ENCODE measurements at places on chromosomes 5 and 9. TPM values are rescaled to one million over a fixed set of nuclear protein-coding genes. Genes with fewer than 3 reads are reported as not detected.

The TTF1 gene
- total RNA-seq: 4.9 TPM

The INSL6 gene
- total RNA-seq: not detected

GRCh38 chr5:55140908-55141665, 18.9 kb upstream of the GPX8 start:
- H3K27me3 ChIP-seq: no peaks in the 10 kb centered on the region
- no peak overlapping the region for H3K4me3 ChIP-seq
- no peak for DNase-seq
- no peak overlapping the region for H3K27ac ChIP-seq

GRCh38 chr9:91844190-91844589, 105.8 kb downstream of the ROR2 start:
- no peak for DNase-seq
- H3K27me3 ChIP-seq: no peaks in the 10 kb centered on the region
- H3K27ac ChIP-seq: peak overlapping the region; percentile 61
- H3K36me3 ChIP-seq: no peaks in the 10 kb centered on the region
- no peak overlapping the region for H3K4me3 ChIP-seq

- H3K27ac ChIP-seq: no peak overlapping the region
- no peaks in the 10 kb centered on the region for H3K27me3 ChIP-seq
- DNase-seq: no peak
- no peak overlapping the region for H3K4me3 ChIP-seq
Observed at GRCh38 chr9:99037769-99038483, 67.0 kb upstream of the TGFBR1 start.

The TMC1 gene
- not detected for total RNA-seq

- H3K27me3 ChIP-seq: no peaks in the 10 kb centered on the region
- no peaks in the 10 kb centered on the region for H3K36me3 ChIP-seq
- no peak overlapping the region for H3K27ac ChIP-seq
- DNase-seq: no peak
- H3K4me1 ChIP-seq: no peaks in the 10 kb centered on the region
Observed at GRCh38 chr9:7970681-7971330, 171.2 kb upstream of the DMAC1 start.

DNA sequence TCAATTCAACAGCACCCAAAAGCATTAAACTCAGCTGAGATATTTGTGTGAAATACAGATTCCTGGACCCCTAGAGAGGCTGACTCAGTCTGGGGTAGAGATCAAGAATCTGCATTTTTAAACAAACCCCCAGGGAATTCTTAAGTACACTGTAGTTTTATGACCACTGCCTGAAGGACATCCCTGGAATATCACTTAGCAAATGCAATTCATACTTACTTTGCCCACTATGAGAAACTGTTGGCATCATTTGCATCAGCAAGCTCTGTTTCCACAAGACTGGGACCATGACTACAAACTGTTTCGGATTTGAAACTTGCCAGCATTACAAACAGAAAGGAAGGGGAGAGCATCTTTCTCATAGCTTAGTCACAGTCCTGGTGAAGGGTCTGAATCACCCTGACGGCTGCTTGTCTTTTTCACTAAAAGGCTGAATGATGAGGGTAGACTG, 63.7 kb downstream of the MLLT3 start:
- H3K27ac ChIP-seq: no peak overlapping the region
- no peak for DNase-seq
- H3K4me1 ChIP-seq: peaks cover 30% of the 10 kb centered on the region
- H3K36me3 ChIP-seq: no peaks in the 10 kb centered on the region
- no peak overlapping the region for H3K4me3 ChIP-seq

GRCh38 chr9:20313415-20313814, 308.9 kb downstream of the MLLT3 start:
- H3K27ac ChIP-seq: no peak overlapping the region
- no peaks in the 10 kb centered on the region for H3K27me3 ChIP-seq
- no peak for DNase-seq
- no peaks in the 10 kb centered on the region for H3K4me1 ChIP-seq
- H3K36me3 ChIP-seq: no peaks in the 10 kb centered on the region

DNA sequence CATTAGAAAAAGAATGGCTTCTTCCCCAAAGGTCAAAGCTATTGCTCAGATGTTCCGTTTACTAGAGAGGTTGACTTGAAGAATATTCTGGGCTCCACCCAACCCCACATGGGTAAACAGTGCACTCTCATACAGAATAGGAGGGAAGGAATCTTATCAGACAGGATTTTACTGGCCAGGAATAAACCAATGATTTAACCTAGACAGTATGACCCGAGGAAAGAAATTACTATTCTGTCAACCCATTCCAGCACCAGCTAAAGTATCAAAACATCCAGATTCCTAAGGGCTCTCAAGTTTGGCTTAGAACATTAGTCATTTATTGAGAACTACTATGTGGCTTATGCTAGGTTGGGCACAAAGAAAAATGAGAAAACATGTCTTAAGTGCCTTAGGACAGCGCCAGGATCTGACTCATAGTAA, 493.6 kb upstream of the KLF4 start:
- no peak for DNase-seq
- no peak overlapping the region for H3K4me3 ChIP-seq
- H3K27me3 ChIP-seq: no peaks in the 10 kb centered on the region
- H3K36me3 ChIP-seq: no peaks in the 10 kb centered on the region

The SLC4A9 gene
- total RNA-seq: 0.25 TPM

The NIPAL4 gene
- total RNA-seq: 12.0 TPM

- no peak for DNase-seq
- no peak overlapping the region for H3K4me3 ChIP-seq
- H3K27me3 ChIP-seq: no peaks in the 10 kb centered on the region
- no peaks in the 10 kb centered on the region for H3K36me3 ChIP-seq
Observed at GRCh38 chr5:58263296-58263695, 196.6 kb downstream of the PLK2 start.

GRCh38 chr5:82222597-82223574, 55.3 kb downstream of the RPS23 start:
- H3K4me3 ChIP-seq: no peak overlapping the region
- H3K27me3 ChIP-seq: no peaks in the 10 kb centered on the region
- no peaks in the 10 kb centered on the region for H3K4me1 ChIP-seq

DNA sequence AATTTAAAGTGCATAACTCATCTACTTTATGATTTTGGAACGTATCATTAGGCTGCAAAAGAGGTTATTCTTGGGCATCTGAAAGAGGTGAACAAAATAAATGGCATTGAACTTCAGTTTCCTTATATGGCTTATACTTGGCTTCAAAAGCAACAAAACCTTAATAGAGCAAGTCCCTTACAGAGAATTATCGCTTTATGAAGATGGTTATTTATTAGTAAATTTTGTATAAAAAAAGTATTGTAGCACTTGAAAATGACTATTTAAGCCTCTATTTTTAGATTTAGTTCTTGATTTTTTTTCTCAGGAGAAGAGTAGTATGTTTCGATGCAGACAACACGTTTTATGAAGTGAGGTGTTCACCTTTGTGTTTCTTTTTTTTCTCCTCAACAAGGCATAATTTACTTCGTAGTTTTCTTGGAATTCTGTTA, 2.0 kb downstream of the ERBIN start:
- peak overlapping the region; percentile 95 for H3K27ac ChIP-seq
- H3K4me1 ChIP-seq: peaks cover 32% of the 10 kb centered on the region
- no peaks in the 10 kb centered on the region for H3K27me3 ChIP-seq
- H3K4me3 ChIP-seq: peak overlapping the region; percentile 88
- DNase-seq: no peak
- H3K36me3 ChIP-seq: no peaks in the 10 kb centered on the region

The FIBCD1 gene
- total RNA-seq: not detected

- no peak overlapping the region for H3K4me3 ChIP-seq
- H3K27ac ChIP-seq: no peak overlapping the region
Observed at GRCh38 chr5:96563816-96564215, 98.4 kb upstream of the CAST start.

- H3K4me1 ChIP-seq: peaks cover 6% of the 10 kb centered on the region
- DNase-seq: no peak
- no peaks in the 10 kb centered on the region for H3K27me3 ChIP-seq
- no peak overlapping the region for H3K27ac ChIP-seq
Observed at GRCh38 chr5:172339264-172340180, 56.0 kb upstream of the UBTD2 start.

GRCh38 chr9:108724652-108725051, 131.1 kb downstream of the ACTL7B start:
- DNase-seq: no peak
- H3K27ac ChIP-seq: no peak overlapping the region
- H3K4me1 ChIP-seq: no peaks in the 10 kb centered on the region
- H3K36me3 ChIP-seq: no peaks in the 10 kb centered on the region
- no peak overlapping the region for H3K4me3 ChIP-seq

DNA sequence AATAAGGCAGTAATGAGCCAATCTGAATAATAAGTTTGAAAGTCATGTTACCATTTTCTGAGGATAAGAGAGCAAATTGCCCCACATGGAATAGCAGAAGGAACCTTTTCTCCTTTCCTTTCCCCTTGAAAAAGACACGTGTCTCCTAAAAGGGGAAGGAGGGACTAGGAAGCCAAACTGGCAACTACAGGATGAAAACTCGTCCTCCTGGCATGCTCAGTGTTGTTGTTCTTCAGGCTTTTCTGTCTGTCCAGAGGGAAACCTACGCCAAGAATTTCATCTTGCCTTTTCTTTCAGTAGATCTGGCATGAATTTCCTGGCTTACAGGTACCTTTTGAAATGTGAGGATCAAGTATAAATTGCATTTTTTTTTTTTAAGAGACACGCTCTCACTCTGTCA, 355.9 kb upstream of the TLE4 start:
- no peak overlapping the region for H3K4me3 ChIP-seq
- no peaks in the 10 kb centered on the region for H3K27me3 ChIP-seq
- H3K4me1 ChIP-seq: no peaks in the 10 kb centered on the region
- H3K27ac ChIP-seq: no peak overlapping the region

The IFNB1 gene
- not detected for total RNA-seq

The ANKS6 gene
- 10.8 TPM for total RNA-seq

The TERT gene
- not detected for total RNA-seq

The OGN gene
- 11.5 TPM for total RNA-seq

DNA sequence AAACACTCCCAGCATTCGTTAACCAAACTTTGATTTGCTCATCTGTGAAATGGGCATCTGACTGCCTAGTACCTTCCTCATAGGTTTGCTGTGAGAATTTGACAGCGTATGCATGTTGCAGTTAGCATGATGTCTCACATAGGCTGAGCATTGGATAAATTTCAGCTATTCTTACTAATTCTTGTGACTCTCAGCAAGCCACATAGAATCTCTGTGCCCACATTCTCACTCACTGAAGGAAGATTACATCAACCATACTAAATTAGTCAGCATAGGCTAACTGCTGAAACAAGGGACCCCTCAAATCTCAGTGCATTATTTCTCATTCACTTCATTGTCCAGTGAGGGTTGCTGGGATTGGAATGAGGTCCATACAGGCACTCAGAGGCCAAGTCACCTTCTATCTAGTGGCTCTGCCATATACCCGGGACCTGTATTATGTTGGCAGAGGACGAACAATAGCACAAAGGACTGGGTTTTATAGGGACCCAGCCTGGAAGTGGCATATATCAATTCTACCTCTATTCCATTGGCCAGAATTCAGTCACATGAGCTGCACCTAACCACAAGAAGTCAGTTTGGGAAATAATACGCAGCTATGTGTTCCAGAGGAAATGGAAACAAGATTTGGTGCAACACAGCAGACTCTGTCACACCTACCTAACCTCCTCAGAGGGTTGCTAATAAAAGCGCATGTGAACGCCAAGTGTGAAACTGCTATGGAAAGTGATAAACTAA, 4.2 kb upstream of the PTGER4 start:
- H3K4me3 ChIP-seq: no peak overlapping the region
- peaks cover 31% of the 10 kb centered on the region for H3K4me1 ChIP-seq
- H3K27me3 ChIP-seq: no peaks in the 10 kb centered on the region
- DNase-seq: no peak

DNA sequence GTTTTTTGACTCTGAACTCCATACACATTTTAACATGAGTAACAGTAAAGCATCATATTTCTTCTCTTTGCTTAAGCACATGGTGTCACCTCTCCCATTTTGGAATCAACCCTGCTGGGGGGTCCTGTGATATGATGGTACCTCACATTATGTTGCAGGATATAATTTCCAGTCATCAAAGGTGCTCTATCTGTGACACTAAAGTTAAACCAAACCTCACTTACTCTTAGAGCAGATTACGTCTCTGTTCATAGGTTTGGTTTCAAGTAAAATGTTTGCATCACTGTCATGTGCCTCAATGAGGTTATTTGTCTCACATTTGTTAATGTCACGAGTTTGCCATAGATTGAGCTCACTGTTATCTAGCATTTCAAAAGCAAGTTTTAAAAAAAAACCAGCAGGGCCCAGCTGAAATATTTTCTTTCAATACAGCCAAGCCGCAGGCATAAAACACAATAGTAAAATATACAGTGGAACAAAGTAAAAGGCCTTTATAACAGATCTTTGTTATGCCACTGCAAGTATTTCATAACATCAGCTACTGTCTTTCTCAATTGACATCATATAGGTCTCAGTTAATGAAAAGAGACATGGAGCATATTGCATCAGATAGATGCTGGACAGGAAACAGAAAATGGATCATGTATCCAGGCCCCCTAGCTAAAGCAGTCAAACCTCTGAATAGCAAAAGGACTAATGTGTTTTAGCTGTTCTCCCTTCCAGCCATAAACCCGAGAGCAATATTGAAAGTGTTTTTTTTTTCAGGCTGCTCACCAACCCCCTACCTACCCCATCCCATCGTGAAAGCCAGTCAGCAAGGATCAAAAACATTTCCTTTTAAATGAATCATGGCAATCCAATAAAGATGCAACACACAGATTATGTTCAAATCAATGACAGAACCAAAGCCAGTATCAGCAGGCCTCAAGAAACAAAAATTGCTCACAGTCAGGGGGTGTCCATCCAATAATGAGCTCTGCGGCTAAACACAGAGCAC, 182.1 kb upstream of the ITGA1 start:
- no peak overlapping the region for H3K27ac ChIP-seq
- DNase-seq: no peak
- H3K36me3 ChIP-seq: no peaks in the 10 kb centered on the region
- H3K4me3 ChIP-seq: no peak overlapping the region

GRCh38 chr5:113321276-113321675, 113.5 kb downstream of the TSSK1B start:
- DNase-seq: no peak
- H3K4me1 ChIP-seq: no peaks in the 10 kb centered on the region
- H3K27ac ChIP-seq: no peak overlapping the region
- no peaks in the 10 kb centered on the region for H3K27me3 ChIP-seq

DNA sequence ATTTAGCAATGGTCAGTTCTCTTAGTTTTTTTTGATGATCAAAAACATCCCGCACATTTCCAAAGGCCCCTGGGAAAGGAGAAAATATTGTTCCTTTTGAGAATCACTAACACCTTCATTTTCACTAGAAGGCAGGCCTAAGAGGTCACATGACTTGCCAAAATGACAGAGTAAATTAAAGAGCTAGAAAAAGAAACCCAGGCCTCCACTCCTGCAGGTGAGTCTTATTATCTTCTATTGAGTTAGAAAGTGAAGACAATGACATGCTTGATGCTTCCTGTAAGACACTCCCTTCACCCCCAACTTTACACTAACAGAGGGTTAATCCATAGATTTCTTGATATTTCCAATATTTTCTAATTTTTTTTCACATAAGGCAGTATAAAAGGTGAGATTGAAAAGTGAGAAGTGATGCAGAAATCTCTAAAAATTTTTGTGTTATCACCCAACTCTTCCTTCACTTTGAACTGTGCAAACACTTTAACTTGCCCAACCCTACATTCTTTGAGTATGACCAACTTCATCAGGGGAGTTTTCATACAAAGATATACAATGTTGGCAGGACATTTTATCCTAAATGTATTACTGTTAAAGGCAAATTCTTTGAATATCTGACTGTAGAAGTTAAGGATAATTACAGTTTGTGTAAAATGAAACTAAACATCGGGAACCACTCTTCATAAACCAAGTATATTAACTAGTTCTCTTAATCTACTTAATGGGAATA, 57.1 kb downstream of the SUB1 start:
- no peaks in the 10 kb centered on the region for H3K27me3 ChIP-seq
- H3K27ac ChIP-seq: no peak overlapping the region
- no peak for DNase-seq

The SLC6A7 gene
- 0.25 TPM for total RNA-seq

Measured in vagina (tissue), 2 donors.